ENCODE measurements at places on chromosomes 3 and 15.

DNA sequence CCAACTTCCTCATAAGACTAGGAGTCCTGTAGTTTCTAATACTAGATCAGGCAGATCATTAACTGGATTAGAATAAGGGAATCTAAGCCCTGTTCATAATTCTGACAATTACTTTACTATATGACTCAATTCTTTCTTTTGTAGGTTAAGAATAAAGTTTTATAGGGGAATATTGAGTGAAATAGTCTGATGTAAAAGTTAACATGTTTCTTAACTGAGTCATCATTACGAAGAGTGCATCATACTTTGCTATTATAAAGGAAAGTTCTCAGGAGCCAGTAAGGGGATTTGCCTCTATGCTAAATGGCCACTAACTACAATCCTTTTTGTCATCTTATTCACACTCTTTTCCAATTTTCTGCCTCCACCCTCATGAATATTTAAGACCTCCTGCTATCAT is 63.1 kb downstream of the POLQ start:
- no peak for DNase-seq

GRCh38 chr3:104349836-104350235 is 1016.9 kb upstream of the ALCAM start:
- DNase-seq, result no peak

DNA sequence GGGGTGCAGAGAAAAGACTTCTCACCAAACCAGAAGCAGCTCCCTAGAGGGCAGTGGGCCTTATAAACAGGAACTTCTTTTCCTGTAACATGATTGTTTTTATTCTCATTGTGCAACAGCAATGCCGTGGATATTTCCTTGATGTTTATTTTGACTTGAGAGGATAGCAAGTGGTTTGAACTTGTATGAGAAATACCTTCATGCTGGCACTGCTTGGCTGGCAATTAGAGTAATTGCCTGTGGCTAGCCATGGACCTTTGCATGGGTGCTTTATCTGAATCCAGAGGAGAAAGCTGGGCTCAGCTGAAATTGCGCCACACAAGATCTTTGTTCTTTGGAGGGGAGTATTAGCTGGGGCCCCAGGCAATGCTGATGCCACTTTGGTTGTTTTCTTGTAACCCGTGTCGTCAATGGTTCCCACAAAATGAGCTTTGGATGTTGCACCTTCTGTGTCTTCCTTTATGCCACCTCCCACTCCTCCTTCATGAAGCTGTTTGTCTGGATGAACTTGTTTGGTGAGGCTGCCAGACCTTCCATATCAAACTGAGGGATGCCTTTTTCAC is 37.9 kb downstream of the CMTM8 start:
- no peak for DNase-seq

GRCh38 chr3:46853441-46854415 is 9.5 kb downstream of the MYL3 start:
- DNase-seq, result peak; percentile 54

DNA sequence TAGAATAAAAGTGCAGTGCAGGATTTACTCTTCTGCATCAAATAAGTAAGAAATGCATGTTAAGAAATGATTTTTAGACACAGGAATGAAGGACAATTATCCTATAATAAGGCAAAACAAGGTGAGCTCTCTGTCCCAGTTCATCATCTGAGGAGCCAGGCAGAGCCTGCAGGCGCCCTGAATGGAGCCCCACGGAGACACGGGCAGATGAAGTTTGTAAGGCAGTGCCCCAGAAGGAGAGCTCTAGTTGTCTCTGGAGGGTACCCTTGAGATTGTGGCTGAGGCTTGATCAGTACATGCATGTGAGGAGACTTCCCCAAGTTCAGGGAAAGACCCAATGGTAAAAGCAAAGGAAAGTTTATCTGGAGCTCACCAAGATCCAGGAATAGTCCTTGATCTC is 50.3 kb downstream of the ATP10A start:
- no peak for DNase-seq

DNA sequence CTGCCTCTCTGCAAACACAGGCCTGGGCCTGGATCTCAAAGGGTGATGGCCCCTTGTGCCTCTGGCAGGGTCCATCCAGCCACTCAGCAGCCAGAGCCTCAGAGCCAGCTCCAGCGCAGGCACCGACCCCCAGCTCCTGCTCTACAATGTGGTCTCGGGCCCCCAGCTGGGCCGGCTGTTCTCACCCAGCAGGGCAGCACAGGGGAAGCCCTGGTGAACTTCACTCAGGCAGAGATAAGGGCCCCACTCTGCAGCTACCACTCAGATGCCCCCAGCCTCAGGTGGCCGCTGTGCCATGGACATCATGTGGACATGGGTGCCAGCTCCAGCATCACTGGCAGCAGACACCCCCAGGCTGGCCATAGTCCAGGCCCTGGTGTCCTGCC is 173.1 kb downstream of the TBC1D2B start:
- peak; percentile 46 for DNase-seq

DNA sequence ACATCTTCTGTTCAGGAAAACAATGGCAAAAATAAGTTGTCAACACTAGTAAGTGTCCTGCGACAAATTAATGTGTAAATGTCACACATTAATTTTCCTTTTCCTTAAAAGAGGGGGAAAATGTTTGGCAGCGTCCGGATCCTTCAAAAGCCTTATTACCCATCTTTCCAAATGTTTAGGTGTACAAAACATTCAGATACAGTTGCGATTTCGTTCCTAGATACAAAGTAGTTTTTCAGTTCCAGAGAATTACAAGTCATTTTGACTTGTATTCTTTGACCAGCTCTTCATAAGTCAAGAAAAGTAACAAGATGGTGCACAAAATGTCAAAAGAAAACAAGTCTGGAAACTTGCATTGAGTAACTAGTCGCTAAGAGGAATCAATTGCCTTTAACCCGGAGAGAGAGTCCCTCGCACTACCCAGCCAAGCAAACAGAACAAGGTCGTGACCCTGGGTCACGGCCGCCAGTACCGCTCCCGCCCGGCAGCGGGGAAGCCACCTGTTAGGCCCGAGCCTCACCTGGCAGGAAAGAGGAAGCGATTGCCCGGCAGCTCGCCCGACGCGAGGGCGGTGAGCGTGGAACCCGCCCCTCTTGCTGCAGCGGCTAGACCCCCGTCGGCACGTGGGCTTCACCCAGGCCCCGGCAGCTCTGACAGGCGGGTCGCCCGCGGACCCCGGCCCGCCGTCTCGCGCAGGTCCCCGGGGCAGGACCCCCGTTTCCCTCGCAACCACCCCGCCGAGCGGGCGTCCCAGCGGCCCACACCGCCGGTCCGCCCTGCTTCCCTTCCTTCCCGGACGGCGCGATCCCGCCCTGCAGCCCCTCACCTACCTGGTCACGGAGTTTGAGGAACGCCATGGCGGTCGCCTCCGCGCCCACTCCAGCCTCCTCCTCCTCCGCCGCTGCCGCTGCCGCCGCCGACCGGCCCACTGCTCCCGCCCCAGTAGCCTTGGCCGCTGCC is 61.0 kb upstream of the ANKRD28 start:
- peak; percentile 67 for DNase-seq

- no peak for DNase-seq
Measured at GRCh38 chr15:88057836-88058235, 198.7 kb downstream of the NTRK3 start.

DNA sequence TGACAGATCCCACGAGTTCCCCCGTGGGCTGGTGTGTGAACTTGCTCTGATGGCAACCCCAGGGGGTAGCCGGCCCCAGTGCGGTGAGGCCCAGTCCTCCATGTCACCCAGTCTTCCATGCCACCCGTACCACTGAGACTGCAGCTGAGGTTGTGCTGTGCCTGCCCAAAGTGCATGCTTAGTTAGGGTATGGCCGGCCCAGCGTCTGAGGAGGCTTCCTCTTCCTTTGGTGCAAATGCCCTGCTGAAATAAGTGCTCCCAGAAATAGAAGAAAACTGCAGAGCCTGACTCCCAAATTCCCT is 31.5 kb downstream of the MGLL start:
- DNase-seq, result no peak

- DNase-seq, result no peak
Measured at GRCh38 chr3:40713306-40713705, 188.5 kb downstream of the ZNF621 start.

- no peak for DNase-seq
Measured at GRCh38 chr3:139388821-139389551, 461 bp downstream of the COPB2 start.
